Epithelial cell of umbilical artery (primary cell): ENCODE measurements at places on chromosomes 5 and 9. TPM values are rescaled to one million over a fixed set of nuclear protein-coding genes. Genes with fewer than 3 reads are reported as not detected.

SHOC1 gene
- 0.15 TPM in 1 of 2 replicates, not detected in the other for total RNA-seq

GARIN3 gene
- not detected in 2 replicates for total RNA-seq

SPINK7 gene
- total RNA-seq: not detected in 2 replicates

DAB2IP gene
- total RNA-seq: 11.6 and 24.4 TPM in 2 replicates

LNPEP gene
- total RNA-seq: 23.1 and 44.2 TPM in 2 replicates

SLC6A3 gene
- under 0.01 TPM in 1 of 2 replicates, not detected in the other for total RNA-seq

JAKMIP2 gene
- 1.2 TPM in 1 of 2 replicates, not detected in the other for total RNA-seq

LMX1B gene
- total RNA-seq: not detected in 2 replicates

CXCL14 gene
- not detected in 2 replicates for total RNA-seq

FCN2 gene
- total RNA-seq: not detected in 2 replicates

TMEM252 gene
- total RNA-seq: not detected in 2 replicates
